ENCODE measurements at places on chromosomes 2 and 18.

- DNase-seq: no peak
These were observed 17.2 kb upstream of the CD207 start for GRCh38 chr2:70852824-70853223.

GRCh38 chr2:237012004-237012403, 73.7 kb upstream of the COPS8 start:
- no peak for DNase-seq

DNA sequence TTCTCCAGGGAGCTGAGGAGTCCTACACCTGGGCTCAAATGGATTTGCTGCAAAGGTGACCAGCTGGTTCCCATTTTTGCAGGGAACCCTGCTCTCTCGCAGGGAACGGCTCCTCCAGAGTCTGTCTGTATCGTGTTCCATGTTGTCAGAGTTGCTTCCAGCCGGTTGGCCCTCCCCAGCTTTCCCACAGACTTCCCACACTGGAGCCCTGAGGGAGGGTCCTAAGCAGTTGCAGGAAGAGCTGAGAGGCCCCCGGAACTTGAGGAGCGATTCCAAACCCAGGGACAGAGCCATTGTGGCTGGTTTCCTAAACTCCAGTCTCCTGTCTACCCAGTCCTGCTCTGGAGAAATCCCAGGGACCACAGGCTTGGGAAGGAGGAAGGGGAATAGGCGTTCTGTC, 121.7 kb upstream of the PPP1CB start:
- no peak for DNase-seq

GRCh38 chr2:129885735-129886134, 93.7 kb upstream of the RAB6C start:
- no peak for DNase-seq

DNA sequence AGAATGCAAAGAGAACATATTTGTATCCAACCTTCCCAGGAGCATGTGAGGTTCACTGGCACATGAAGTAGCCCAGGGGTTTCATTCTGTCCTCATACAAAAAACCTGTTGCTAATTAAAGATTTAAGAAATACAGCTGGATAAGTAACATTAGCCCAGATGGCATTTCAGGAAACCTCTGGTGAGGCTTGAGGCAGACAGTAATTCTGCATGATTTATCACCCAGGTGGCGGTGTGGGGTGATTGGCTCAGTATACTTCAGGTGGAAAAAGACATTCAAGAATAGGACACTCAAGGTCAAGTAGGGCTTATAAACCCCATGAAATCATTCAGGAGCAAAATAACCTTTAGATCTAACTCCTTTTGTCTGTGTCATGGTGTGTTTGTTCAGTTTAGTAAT, 237.4 kb downstream of the RNF144A start:
- DNase-seq: no peak

- DNase-seq: peak; percentile 44
These were observed 138.5 kb downstream of the COL4A4 start for GRCh38 chr2:227025510-227025909.

DNA sequence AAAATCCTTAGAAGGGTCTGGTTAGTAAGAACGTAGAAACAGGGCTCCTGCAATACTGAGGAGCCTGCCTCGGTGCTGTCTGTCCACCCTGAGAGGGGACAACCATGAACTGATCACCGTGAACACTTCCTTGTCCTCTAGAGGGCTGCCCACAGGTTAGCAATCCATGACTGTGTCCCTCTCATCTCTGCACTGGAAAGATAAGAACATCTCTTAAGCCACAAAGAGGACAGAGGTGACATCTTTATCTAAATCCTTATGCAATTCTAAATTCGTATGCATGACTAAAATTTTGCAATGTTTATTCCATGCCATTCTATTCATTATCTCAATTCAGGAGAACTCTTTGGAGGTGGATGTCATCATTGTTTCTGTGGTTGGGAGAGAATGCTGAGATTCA, 12.8 kb downstream of the EFR3B start:
- DNase-seq: no peak

GRCh38 chr2:86238354-86238753, 39.1 kb downstream of the MRPL35 start:
- DNase-seq: peak; percentile 76

DNA sequence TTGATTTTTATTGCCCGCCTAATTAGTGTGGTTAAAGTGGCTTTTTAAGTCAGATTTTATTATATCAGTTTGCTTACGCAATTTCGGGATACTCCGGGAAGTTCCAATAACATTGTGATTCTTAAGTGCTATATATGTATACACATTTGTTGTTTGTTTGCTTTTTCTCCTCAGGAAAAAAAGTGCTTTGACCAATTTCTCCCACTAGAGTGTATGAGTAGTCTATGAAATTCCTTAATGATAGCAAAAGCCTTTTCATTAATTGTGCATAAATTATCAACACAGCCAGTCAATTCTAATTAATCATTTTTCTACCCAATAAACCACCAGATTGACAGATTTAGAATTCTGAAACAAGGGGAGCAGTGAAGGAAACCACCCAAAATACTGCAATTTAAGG, 172.2 kb downstream of the DPP10 start:
- no peak for DNase-seq

- DNase-seq: no peak
These were observed 174.1 kb downstream of the NYAP2 start for GRCh38 chr2:225573603-225574002.

GRCh38 chr18:63097178-63097577, 222.4 kb downstream of the BCL2 start:
- no peak for DNase-seq

DNA sequence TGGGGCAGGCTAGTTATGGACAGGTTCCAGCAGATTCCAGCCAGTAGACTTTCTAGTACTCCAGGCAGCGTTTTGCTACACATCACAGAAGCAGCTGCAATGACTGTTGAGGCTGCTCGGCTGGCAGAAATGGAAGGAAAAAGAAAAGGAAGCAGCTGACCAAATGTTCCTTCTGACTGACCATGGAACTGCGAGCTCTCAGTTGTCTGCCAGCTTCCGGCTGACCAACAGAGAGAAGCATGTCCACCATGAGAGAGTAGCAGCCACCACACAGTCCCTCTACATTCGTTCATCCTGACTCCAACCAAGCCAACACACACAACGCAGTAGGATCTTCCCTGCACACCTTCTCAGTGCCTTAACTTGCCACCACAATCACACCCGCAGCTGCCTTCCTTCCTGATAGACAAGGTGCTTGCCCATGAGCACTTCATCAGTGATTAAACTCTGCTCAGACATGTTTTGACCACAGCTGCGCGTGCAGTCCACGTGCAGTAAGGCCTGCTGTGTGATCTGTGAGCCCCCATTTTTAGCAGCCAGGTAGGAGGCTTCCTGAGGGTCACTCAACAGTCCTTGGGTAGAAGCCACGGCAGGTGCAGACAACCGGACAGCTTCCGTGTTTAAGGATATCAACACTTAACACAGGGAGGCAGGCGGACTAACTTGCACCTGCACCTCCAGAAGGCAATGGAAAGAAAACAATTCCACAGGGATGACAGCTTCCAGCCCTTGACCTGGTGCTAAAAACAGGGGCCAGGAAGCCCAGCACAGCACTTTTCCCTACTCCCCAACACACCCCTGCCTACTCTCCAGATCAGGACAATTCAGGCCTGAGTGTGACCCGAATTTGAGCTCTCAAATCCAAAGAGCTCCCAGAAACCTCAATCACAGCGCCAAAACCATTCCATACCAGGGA, 996 bp downstream of the TGFBRAP1 start:
- DNase-seq: peak; percentile 40

DNA sequence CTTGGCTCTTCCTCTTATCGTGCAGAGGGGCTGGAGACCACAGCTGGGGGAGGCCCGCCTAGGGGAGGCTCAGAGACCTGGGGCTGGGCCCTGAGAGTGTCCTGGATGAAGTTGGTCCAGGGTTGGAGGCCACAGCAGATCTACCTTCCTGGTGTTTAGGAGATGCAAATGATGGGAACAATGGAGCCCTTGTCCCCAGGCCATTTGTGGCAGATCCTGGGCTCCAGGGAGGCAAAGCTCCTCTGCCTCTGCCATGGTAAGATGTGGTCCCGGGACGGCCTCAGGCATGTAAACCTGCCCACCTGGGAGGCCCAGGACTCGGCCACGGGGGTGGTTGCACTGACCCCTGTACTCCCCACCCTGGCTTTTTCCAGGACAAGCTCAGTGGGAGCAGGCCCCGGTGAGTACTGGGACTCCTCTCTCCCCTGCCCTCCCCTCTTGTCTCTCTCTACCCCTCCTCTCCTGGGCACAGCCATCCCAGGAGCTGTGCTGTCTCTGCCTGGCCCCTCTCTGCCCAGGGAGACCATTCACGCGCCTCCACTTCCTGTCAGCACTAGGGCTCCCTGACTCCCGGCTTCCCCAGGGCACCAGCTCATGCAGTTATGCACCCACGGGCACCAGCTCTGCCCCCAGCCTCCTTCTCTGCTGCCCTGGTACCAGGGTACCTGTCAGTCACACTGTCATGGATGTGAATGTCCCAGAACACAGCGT, 10.9 kb downstream of the SH2D6 start:
- no peak for DNase-seq

Data from GM13976 (cell line).